ENCODE measurements at places on chromosomes 16 and 17. TPM values are rescaled to one million over a fixed set of nuclear protein-coding genes. Genes with fewer than 3 reads are reported as not detected.

- DNase-seq, result no peak
Observed at GRCh38 chr17:72063756-72064450, 56.9 kb upstream of the SOX9 start.

The PCGF2 gene
- total RNA-seq, result 2.3 TPM

DNA sequence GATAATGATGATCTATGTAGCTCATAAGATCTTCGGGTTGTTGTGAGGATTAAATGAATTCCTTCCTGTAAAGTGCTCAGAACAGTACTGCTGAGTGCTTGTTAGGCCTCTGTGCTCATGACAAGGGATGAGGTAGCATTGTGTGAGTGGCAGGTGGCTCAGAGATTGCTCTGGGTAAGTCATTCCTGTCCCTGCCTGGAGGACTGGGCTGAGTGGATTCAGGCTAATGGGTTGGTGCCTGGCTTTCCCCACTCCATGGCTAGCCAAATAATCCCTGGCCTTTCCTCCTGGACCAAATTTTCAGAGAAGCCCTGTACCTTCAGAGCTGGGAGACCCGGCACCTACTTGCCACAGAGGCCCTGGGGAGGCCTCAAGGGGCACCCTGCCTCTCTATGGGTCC, 1.3 kb upstream of the CCDC92B start:
- no peak for DNase-seq

DNA sequence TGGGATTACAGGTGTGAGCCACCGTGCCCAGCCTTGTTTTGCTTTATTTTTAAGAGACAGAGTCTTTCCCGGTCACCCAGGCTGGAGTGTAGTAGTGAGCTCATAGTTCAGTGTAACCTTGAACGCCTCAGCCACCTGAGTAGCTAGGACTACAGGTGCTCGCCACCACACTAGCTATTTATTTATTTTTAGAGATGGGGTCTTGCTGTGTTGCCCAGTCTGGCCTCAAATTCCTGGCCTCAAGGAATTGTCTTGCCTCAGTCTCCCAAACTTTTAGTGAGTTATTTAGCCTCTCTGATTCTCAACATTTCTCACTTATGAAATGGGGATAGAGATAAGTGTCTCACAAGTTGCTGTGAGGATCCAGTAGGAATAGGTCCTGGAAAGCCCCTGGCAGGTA, 21.7 kb downstream of the FZD2 start:
- DNase-seq, result no peak

GRCh38 chr17:78357177-78357586, 2.7 kb downstream of the SOCS3 start:
- peak; percentile 90 for DNase-seq

DNA sequence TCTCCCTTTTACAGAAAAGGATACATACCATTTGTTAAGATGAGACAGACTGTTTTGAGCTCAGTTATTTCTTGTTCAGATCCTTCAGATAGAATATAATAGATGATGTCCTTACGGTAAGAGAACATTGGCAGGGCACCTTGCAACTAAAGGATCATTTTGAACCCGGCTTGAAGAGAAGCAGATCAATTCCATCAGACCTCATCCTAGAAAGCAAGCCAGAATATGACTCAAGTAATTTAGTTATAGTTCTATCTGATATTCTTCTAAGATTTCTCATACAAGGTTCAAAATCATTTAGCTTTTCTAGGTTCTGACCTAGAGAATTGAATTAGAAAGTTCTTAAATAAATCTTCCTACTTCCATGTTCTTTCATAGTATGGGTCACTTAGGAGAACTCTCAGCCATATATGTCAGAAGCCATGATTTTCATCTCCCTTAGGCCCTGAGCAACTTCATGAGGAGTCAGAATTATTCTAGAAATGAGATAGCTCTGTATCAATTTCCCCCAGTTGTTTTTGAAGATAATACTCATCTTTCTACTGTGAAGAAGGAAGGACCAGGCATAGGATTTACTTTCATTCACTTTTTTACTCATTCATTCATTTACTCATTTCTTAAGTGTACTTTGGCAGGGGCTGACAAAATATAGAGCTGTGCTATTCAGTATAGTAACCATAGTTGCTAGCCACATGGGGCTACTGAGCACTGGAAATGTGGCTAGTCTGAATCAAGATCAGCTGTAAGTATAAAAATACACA, 2.5 kb upstream of the CMTM1 start:
- DNase-seq, result no peak

DNA sequence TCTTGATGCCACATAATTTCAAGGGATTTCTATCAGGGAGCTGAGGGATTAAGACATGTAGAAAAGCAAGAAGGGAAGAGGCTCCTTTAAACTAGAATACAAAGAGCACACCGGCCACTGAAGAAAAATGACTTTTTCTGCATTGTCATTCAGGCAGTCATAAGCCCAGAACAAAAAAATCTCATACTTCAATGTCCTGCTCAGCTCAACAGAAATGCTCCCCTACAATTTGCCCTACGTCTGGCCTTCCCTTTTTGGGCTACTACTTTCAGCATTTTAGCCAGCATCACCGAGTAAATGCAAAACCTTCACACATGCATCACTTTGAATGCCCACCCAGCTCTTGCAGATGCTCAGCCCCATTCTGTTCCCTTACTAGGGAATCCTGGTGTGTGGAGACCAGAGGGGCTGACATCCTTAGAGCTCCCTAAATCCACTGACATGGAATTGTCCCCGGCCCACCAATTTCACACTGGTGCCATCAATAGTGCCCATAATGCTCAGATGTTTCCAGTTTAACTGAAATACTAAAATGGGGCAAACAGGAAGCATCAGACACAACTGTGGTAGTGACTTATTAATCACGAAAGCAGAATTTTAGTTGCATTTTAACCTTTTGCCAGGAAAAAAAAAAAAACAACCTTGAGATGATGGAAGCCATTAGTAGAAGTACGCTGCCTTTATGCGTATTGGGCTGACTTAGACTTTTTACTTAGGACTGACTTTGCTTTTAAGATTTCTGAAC, 2.7 kb downstream of the MAP3K14 start:
- no peak for DNase-seq

The PERCC1 gene
- total RNA-seq, result not detected

- DNase-seq, result no peak
Observed at GRCh38 chr16:81837312-81837751, 58.2 kb downstream of the PLCG2 start.

DNA sequence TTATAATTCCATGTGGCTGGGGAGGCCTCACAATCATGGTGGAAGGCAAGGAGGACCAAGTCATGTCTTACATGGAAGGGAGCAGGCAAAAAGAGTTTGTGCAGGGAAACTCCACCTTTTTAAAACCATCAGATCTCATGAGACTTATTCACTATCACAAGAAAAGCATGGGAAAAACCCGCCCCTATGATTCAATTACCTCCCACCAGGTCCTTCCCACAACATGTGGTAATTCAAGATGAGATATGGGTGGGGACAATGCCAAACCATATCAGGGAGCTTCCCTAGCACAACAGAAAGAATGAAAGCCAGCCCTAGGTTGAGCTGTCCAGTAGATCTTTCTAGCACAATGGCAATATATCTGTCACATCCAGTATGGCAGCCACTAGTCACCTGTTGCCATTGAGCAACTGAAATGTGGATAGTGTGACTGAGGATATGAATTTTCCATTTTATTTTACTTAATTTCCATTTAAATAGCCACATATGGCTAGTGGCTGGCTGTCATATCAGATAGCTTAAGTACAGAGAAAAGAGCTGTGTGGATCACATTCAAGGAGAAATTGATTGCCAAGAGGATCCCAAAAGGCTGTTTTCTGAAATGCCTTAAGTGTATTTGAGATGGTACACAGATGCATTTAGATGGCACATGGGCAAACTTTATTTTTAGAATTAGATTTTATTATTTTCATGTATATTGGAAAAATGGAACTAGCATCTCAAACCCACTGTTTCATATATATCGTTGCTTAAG, 273.0 kb downstream of the GRIN2A start:
- DNase-seq, result no peak

DNA sequence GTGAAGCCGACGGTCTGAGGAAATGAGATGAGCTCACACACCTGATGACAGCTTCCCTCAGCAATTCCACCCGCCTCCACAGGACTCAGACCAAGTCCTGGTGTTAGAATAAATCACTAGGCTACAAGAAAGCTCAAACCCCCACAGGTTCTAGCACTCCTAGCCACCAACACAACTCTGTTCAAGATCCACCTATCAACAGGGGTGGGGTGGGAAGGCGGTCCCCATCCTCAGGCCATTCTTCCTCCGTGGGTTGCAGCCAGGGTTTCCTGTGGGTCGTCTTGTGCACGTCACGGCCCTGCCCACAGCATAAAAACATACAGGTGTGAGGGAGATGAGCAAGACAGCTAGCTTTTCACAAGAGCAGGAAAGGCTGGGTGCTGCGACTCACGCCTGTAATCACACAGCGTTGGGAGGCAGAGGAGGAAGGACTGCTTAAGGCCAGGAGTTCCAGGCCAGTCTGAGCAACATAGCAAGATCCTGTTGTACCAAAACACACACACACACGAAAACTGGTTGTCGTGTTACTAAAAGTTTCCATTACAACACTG, 81.1 kb downstream of the ANKRD11 start:
- DNase-seq, result no peak

GRCh38 chr17:20993863-20994778, 48.7 kb downstream of the USP22 start:
- DNase-seq, result peak; percentile 30

GRCh38 chr16:52773026-52773425, 226.1 kb upstream of the TOX3 start:
- no peak for DNase-seq

DNA sequence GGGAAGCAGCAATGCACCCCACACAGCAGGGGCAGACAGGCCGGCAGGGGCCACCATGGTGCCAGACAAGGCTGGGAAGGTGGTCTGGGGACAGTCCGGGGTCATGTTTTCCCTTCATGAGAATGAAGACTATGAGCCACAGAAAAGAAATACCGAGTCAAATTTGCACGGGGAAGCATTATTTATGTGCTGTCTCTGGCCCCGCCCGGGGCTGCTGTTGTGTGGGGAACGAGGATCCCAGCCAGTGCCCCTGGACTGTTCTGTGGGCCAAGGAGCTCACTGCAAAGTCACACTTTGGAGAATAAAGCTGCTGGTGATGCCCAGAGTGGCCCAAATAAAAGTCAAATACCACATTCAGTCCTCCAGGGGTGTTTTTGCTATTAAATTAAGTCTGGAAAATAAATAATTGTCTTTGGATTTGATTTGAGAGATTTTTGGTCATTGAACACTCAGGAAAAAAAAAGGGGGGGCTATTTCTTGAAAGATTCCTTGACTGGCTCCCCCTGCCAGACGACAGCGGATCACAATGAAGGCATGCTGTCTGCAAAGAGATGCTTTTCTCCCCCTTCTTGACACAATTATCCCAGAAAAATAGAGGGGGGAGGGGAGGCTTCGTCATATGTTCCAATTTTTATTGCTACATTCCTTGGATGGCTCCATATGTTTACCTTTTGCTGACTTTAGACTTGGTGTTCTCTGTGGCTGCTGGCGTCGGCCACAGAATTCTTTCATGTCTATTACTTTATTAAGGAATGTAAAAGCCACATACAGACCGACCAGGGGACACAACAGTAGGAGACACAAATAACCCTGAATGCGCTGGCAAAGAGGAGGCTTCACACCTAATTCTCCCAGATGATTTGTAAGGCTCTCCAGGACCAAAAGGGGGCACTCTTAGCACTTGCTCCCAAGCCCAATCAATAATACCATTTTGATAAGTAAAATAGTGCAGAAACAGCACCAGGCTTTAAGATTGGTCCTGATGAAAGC, 27.1 kb upstream of the ANKFN1 start:
- DNase-seq, result peak; percentile 87

DNA sequence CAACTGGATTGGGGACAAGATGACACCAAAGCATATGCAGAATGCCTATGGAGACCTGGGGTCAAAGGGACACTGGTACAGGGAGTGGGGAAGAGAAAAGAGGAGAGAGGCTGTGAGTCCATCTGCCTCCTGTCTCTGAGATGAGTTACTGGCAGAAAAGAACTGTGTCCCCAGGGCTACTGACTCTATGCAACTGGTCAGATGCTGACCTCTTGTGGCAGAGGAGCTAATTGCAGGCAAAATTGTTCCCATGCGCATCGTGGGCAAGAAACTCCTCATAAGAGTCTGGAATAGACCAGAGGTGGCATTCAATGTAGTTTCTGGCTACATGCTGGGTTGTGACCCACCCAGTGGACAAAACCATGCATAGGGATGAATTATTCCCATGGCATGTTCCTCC, 26.1 kb upstream of the MLKL start:
- no peak for DNase-seq

- DNase-seq, result no peak
Observed at GRCh38 chr16:87295259-87295658, 21.9 kb downstream of the C16orf95 start.

- peak; percentile 64 for DNase-seq
Observed at GRCh38 chr17:17713839-17714238, 32.6 kb downstream of the RAI1 start.

DNA sequence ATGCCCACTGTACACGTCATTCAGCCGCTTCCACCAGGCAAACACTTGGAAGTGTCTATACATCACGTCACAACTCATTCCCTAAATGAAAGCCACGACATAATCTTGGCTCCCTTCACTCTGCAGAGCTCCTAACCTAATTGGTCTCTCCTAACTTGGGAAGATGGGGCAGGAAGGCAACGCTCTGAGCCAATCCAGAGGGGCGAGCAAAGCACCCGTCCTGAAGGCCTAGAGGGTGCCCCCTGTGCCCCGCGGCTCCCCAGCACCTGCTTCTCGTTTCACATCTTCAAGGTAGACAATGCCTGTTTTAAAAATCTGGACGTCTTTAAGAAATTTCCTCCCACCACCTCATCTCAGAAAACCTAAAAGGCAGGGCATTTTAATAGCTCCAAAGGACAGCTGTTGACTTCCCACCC, 1.0 kb downstream of the CSNK2A2 start:
- peak; percentile 38 for DNase-seq

GRCh38 chr17:76141212-76142038, at the start of gene FOXJ1:
TSS of gene FOXJ1 (minus strand) at chr17:76141245. CDS start at chr17:76140395, 850 bp downstream.
- peak; percentile 85 for DNase-seq

The FMNL1 gene
- 56.3 TPM for total RNA-seq

- DNase-seq, result peak; percentile 98
Observed at GRCh38 chr16:22220069-22220440, 14.0 kb downstream of the EEF2K start.

All from myocyte (in vitro differentiated cells).